ENCODE measurements at places on chromosomes 2 and 18.

DNA sequence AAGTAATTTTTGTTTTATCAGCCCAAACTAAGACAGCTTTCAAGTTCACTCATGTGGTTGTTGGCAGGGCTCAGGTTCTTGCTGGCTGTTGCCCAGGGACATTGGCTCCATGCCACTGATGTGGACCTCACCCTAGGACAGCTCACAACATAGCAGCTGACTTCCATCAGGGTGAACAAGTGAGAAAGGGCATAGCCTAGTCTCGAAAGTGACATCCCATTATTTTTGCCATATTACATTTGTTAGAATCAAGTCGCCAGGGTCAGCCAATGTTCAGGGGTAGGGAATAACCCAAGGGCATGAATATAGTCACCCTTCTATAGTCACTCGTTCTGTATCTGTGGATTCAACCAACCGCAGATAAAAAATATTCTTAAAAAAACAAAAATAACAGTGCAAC, 10.7 kb upstream of the CWC22 start:
- no peaks in the 10 kb centered on the region for H3K27me3 ChIP-seq
- no peak overlapping the region for H3K27ac ChIP-seq
- no peak overlapping the region for H3K4me3 ChIP-seq
- H3K4me1 ChIP-seq = no peaks in the 10 kb centered on the region
- DNase-seq = peak; percentile 71

DNA sequence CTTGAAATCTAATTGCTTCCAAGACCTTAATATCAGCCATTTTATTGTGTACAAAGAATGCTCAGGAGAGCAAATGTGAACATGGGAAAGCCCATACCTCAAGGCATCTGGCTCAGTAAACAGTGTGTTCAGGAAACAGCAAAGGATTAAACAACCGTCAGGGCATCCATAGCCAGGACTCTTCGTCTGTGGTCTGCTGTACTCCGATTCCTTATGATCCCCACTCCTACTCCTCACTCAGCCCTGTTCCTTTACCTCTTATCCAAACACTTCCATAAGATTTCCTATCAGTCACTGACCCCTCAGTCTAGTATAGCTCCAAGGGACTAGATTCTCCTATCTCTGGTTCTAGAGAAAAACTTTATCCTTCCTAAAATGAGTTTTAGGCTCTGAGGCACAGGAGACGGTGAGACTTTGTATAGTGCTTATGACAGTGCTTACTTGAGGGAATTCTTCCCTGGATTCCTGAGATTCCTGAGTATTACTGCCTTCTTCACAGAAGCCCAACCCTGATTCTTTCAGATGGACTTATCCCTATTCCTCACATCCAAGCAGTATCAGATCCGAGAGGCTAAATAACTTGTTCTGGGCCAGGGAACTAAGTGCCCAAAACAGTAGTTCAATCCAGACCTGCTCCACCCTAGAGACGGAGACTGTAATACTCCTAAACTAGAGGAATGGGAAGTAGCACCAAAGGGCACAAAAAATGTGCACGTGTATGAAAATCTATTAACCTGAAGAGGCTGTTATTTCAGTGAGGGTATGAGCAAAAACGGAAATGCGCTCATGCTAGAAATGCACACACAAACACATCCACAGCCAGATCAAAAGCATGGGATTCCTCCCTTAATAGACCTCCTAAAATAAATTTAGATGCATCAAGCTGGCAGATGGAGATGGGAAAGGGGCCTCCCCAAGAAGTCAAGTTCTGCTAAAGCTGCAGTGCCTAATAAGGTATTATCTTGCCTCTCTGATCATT, 42.1 kb upstream of the SIGLEC15 start:
- no peak overlapping the region for H3K4me3 ChIP-seq
- no peaks in the 10 kb centered on the region for H3K27me3 ChIP-seq
- DNase-seq = no peak

DNA sequence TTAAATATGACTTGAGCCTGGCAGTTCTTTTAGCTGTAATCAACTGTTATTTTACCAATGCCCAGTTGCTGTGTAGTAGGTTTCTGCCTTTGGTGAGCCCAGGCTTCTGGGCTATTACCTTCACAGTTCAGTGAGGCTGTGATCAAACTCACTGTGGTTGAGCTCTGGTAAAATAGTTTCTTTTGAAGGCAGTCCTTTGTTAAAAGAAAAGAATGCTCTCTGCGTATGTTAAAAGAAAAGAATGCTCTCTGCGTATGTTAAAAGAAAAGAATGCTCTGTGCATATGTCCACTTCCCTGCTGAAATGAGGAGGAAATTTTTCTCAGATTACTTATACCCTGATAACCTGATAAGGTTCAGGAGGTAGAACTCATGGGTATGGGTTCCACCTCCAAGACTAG, 244.3 kb downstream of the RNF144A start:
- no peaks in the 10 kb centered on the region for H3K36me3 ChIP-seq
- no peak overlapping the region for H3K27ac ChIP-seq
- H3K4me1 ChIP-seq = no peaks in the 10 kb centered on the region
- no peak overlapping the region for H3K4me3 ChIP-seq
- DNase-seq = no peak

DNA sequence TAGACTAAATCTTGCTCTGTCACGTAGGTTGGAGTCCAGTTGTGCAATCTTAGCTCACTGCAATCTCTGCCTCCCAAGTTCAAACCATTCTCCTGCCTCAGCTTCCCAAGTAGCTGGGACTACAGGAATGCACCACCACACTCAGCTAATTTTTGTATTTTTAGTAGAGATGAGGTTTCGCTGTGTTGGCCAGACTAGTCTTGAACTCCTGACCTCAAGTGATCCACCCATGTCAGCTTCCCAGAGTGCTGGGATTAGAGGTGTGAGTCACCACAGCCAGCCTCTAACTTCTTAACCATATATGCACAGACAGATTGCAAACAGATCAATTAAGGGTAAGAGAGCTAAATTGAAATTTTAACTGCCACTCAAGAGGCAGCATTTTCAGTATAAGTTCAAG, 22.1 kb upstream of the CNGA3 start:
- no peak for DNase-seq
- no peak overlapping the region for H3K4me3 ChIP-seq
- no peaks in the 10 kb centered on the region for H3K27me3 ChIP-seq
- no peaks in the 10 kb centered on the region for H3K4me1 ChIP-seq
- no peak overlapping the region for H3K27ac ChIP-seq

DNA sequence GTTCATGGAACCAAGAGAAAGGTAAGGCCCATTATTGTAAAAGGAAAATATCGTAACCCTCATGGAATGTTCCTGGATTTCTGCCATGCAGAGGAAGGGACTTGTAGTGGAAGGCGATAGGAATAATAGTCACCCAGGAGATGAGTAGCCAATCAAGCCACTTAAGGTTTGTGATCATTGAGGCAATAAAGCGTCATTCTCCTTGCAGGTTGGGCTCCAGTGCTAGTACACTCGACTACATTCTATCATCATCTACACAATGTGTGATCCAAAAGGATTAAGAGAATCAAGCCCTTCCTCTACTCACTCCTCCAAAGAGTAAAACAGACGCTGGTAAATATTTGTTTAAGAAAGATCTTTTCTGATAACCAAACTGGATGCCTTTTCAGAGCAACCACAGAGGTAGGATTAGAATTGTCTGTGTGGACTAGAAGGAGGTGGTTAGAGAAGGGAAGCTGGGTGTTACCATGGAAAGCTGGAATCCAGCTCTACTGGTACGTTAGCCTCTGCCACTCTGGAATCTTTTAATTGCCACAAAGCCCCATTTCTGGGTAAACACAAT, 245.7 kb downstream of the IKZF2 start:
- H3K27ac ChIP-seq = no peak overlapping the region
- H3K4me1 ChIP-seq = no peaks in the 10 kb centered on the region
- no peaks in the 10 kb centered on the region for H3K36me3 ChIP-seq
- H3K4me3 ChIP-seq = no peak overlapping the region
- H3K27me3 ChIP-seq = no peaks in the 10 kb centered on the region
- no peak for DNase-seq
